T1000 (cell line): ENCODE measurements at places on chromosomes 16 and 17.

- no peak for DNase-seq
Observed at GRCh38 chr16:81437865-81438264, 6.7 kb upstream of the CMIP start.

- DNase-seq, result no peak
Observed at GRCh38 chr17:42389135-42389417, 834 bp upstream of the STAT3 start.

DNA sequence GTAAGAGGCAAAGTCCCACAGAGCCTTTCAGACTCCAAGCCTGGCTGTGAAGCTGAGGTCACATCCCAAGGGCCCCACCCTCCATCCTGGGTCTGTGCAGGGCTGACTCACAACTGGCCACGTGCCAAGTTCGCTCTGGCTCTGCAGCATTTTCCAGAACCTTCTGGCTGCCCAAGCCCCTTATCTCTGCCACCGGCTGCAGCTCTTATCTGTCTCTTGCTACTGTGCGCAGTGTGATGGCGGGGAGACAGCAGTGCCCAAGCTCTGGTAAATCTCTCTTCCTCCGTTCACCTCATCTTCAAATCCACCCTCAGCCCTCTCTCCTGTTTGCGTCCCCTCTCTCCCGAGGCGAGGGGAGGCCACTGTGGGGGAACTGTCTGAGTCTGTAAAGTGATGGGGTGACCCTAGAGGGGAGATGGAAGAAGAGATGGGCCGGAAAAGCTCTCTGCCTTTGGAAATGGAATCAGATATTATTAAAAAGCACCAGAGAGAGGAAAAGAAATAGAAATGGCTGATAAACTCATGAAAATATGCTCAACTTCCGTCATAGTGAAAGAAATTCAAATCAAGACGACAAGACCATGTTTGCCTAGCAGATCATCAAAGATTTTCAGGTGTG, 162.7 kb upstream of the CDC42EP4 start:
- DNase-seq, result no peak

DNA sequence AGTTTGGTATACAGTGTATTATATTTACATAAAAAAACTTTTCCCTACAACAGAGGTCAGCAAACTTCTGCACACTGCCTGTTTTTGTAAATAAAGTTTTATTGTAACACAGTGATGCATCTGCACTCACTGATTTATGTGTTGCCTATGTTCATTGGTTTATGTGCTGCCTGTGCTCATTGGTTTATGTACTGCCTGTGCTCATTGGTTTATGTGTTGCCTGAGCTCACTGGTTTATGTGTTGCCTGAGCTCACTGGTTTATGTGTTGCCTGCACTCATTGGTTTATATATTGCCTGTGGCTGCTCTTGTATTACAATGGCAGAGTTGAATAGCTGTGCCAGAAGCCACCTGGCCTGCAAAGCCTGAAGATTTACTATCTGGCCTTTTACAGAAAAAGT, 81.6 kb downstream of the MYH11 start:
- no peak for DNase-seq
